GM12865 (cell line): ENCODE measurements at places on chromosomes 5 and 9.

DNA sequence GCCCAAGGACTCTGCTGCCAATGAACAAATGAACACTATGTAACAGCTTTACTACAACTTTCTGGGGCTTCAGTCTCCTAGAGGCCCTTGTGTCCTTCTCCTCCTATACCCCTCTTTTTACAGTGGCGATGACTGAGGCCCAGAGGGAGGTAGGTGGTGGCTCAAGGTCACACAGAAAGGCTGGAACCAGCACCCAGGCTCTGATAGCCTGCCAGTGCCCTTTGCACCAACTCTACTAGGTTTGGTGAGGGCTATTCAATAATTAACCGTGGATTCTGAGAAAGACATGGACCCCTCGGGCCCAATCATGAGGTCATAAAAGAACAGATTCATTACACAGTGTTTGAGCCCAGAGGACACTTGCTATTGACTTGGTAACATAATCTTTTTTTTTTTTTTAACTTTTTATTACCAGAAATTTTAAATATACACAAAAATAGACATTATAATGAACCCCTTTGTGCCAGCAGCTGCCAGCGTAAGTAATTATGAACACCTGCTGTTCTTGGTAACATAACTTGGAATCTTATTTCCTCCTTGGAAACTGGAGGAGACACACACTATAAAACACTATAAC lies 6.1 kb upstream of the ALDH1B1 start:
- no peak for DNase-seq

DNA sequence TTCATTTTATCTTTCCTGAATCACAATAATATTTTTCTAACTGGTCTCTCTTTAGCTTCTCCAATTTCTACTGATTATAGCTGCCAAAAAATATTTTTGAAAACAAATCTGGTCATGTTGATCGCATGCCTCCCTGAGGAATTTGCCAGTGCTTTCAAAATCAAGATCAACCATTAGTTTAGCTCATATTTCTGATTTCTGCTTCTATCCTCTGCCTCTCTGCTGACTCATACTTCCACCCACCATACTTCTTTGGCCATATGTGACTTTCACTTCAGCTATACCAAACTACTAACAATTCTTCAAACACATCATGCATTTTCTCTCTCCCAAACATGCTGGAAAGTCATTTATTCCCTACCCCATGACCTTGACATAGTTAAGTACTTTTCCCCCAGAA lies 636.5 kb downstream of the TLE1 start:
- DNase-seq = no peak

- peak; percentile 22 for DNase-seq
Observed at GRCh38 chr5:116037236-116037822, 5.1 kb downstream of the ARL14EPL start.

- DNase-seq = peak; percentile 63
Observed at GRCh38 chr9:78369639-78370219, 72.8 kb downstream of the PSAT1 start.

DNA sequence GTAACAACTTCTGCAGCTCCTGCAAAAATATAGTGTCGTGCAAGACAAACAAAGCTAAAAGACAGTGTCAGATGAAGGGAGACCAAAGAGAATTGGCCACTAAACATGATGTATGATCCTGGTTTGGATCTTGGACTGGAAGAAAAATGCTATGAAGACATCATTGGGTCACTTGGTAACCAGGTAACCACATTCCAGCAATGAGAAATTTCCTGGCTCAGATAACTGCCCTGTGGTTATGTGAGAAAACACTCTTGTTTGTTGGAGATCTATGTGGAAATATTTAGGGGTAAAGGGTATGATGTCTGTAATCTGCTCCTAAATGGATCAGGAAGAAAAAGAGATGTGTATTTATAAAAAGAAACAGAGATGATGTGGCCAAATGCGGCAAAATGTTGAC lies 45.5 kb upstream of the ANKRD33B start:
- DNase-seq = no peak

- DNase-seq = no peak
Observed at GRCh38 chr5:2802693-2803365, 51.4 kb upstream of the IRX2 start.

- no peak for DNase-seq
Observed at GRCh38 chr5:143601357-143601756, 197.9 kb upstream of the NR3C1 start.

GRCh38 chr9:15149450-15149849 lies 157.6 kb downstream of the TTC39B start:
- DNase-seq = no peak

DNA sequence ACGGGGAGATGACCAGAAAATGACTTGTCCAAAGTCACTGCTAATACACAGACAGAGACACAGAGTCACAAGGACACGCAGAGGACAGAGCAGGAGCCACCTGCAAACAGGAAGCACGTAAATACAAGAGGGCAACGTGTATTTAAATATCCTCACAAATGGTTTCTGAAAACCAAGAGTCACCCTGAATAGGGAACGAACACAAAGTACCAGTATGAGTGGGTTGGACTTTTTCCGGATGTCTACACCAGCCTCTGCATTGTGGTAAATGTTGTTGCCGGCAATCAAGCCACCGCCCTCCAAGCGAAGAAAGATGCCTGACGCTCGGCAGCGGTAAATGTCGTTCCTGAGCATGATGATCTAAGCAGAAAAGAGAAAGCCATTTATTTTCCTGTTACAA lies 44.5 kb downstream of the FBXO10 start:
- peak; percentile 31 for DNase-seq

DNA sequence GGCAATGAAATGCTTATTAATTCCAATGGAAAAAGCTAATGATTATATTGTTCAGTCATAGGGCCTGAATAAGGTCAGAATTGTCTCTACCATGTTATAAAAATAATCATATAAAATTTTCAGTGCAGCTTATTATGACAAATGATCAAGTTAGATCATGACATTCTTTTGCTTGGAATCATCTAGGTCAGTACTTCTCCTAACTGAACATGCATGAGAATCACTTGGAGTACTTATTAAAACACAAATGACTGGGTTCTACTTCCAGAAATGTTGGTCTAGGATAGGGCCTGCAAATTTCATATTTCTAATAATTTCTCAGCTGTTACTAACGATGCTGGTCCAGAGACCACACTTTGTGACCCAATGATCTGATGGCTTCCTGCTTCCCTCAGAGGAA lies 806.0 kb upstream of the ZNF608 start:
- no peak for DNase-seq
